ENCODE measurements at places on chromosomes 5 and 9. TPM values are rescaled to one million over a fixed set of nuclear protein-coding genes. Genes with fewer than 3 reads are reported as not detected.

Gene EPB41L4B
- total RNA-seq = 1.7 TPM

Gene DMRT3
- total RNA-seq = not detected

Gene ZNF366
- under 0.01 TPM for total RNA-seq

Gene BTNL8
- total RNA-seq = not detected

Gene TRPM3
- total RNA-seq = 0.13 TPM

Gene LMX1B
- total RNA-seq = not detected

Gene FRMPD1
- total RNA-seq = not detected

Gene NOXA1
- total RNA-seq = 0.26 TPM

Gene FAM78A
- 0.24 TPM for total RNA-seq

Gene DMAC1
- 18.4 TPM for total RNA-seq

Gene BRINP1
- total RNA-seq = 0.48 TPM

Gene C9orf50
- total RNA-seq = 0.13 TPM

Gene C9orf57
- not detected for total RNA-seq

Gene KIF4B
- 0.08 TPM for total RNA-seq

Gene CAMK4
- total RNA-seq = 7.3 TPM

Gene BSPRY
- 0.26 TPM for total RNA-seq

Gene GPX3
- 35.0 TPM for total RNA-seq

Gene CXXC5
- total RNA-seq = 20.5 TPM

Gene SPATA31D4
- total RNA-seq = not detected

Gene NMUR2
- 0.24 TPM for total RNA-seq

Gene SOX30
- total RNA-seq = not detected

Gene MARCOL
- total RNA-seq = not detected

Gene PTGER4
- 6.5 TPM for total RNA-seq

Gene SLCO6A1
- not detected for total RNA-seq

Gene IFNA13
- total RNA-seq = not detected

Gene PPIC
- 36.8 TPM for total RNA-seq

Gene ARHGEF37
- 0.78 TPM for total RNA-seq

Gene ITK
- not detected for total RNA-seq

Gene NR6A1
- 0.52 TPM for total RNA-seq

Gene PSD2
- not detected for total RNA-seq

Gene GADD45G
- 1.8 TPM for total RNA-seq

Gene NUP214
- total RNA-seq = 15.1 TPM

Gene TNC
- 46.0 TPM for total RNA-seq

Gene CXCL14
- total RNA-seq = not detected

Gene SHB
- 16.5 TPM for total RNA-seq

Gene IL13
- not detected for total RNA-seq

Gene GBGT1
- total RNA-seq = 15.4 TPM

Gene NEUROG1
- not detected for total RNA-seq

Gene BHMT2
- 1.2 TPM for total RNA-seq

Gene TMEM215
- not detected for total RNA-seq

Gene IFNB1
- not detected for total RNA-seq

Gene TEK
- total RNA-seq = 3.0 TPM

Gene COL5A1
- total RNA-seq = 383 TPM

Gene S1PR3
- total RNA-seq = 89.6 TPM

Gene SPATA31A6
- not detected for total RNA-seq

Gene ELOVL7
- total RNA-seq = not detected

Gene ZDHHC11B
- total RNA-seq = not detected

Gene IFNA21
- not detected for total RNA-seq

Gene ENTPD8
- not detected for total RNA-seq

Gene SPINK4
- total RNA-seq = not detected

Gene SVEP1
- total RNA-seq = 14.1 TPM

Gene LIFR
- 64.1 TPM for total RNA-seq

Gene LCN15
- total RNA-seq = not detected

Gene DPM2
- total RNA-seq = 21.7 TPM

Gene DBH
- not detected for total RNA-seq

All from epithelial cell of alveolus of lung (primary cell).